Stimulated activated CD4-positive, alpha-beta T cell treated with anti-CD3 and anti-CD28 coated beads, Interleukin-15, amount 100 ng/mL, for 48 hours (primary cell): ENCODE measurements at places on chromosomes 16 and 17.

GRCh38 chr17:56038131-56038530 is 115.1 kb upstream of the ANKFN1 start:
- DNase-seq, result no peak

DNA sequence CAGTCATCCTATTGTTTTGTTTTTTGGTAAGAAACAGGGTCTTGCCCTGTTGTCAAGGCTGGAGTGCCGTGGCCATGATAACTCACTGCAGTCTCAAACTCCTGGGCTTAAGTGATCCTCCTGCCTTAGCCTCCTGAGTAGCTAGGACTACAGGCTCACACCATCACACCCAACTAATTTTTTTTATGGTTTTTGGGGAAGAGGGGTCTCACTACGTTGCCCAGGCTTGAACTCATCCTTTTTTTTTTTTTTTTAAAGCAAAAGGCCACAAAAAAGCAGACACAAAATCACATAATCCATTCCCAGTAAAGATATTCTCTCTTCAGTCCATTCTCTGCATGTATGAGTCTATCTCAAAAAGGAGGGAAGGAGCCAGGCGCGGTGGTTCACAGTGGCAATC is 5.5 kb downstream of the SPAG9 start:
- DNase-seq, result no peak

DNA sequence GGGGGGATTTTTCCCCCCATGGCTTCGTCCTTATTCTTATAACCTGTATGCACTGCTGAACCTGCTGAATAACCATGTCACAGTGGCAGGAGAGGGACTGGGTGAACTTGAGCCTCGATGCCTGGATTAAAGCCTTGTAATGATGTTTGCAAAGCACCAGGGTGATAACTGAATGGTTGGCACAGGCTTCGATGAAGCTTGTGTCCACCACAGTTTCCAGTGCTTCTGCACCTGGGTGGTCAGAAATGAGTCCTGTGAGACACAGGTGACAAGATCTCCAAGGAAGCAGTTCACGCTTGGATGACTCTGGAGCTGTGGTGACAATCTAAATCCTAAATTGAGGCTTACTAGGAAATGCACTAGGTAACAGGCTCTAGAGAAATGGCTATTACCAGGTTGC is 729.3 kb downstream of the MAF start:
- DNase-seq, result no peak

DNA sequence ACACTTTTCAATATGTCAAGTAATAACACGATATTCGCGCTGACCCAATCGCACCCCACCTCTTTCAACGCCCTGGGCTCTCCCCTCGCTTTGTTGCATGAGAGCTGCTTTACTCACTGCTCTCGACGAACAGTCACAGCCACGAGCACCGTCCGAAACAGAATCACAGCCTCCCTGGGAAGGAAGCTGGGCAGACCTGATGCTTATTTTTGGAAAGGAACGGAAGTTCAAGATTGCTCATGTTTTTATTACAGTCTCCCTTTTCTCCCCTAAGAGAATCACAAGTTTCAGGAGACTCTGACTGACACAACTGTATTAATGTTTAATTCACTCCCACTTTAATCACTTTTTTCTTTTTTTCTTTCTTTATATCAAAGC is 67.8 kb downstream of the ANKRD11 start:
- no peak for DNase-seq

- no peak for DNase-seq
These were observed 155.6 kb downstream of the SNX11 start for GRCh38 chr17:48262982-48263730.

DNA sequence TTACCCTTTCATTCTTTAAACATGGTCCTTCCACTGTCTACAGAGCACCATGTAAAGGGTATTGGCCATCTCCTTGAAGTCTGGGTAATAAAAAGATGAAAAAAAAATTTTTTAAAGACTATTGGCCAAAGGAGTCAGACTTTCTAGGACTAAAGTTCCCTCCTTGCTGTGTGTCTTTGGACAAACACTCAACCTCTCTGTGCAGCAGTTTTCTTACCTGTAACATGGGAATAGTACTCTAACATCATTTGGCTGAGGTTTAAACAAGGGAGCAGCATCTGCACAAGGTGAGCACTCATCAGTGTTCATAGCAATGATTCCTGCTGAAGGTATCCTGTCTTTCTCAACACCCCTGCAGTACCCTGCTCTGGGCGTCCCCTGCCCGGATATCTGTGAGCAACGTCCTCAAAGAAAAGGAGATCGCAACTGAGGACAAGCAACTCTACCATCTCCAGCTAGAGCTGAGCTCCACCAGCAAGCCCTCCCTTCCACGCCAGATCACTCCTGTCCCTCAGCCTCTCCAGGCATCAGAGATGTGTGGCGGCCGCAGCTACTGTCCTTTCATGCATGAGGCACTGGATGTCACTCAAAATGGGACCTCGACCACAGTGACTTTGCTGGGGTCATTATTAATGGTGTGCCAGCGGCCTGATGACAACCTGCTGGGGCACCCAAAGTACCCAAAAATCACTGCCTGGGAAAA is 29.5 kb upstream of the RPH3AL start:
- no peak for DNase-seq

DNA sequence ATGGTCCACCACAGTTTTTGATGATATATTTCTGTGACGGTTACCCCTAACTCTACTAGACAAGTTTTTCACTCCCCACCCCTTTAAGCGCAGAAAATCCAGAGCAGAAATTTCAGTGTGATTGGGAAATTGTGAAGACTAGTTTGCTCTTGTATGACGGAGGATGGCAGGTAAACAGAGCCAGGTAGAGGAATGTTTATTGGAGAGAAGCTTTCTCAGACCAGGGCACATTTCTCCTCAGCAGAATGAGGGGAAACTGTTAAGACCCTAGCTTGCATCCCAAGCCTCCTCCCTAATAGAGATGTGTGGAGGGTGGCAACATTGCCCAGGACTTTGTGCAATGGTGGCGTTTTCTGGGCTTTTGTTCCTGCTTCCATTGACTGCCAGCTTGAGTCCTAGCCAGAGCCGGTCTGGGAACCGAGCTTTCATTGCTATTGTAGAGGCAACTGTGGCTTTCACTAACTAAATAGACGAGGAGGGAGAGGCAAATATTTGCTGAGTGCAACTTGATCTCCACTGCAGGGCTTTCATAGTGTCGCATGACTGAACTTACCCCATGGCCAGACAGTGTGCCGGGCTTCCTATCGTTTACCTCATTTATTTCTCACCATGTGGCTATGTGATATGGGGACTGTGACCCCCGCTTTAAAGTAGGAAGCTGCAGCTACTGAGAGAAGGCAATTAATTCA is 159.6 kb upstream of the MPHOSPH6 start:
- DNase-seq, result no peak

GRCh38 chr16:8957063-8957397 is 6.7 kb downstream of the USP7 start:
- no peak for DNase-seq

- DNase-seq, result no peak
These were observed 42.6 kb downstream of the ABCA9 start for GRCh38 chr17:69018022-69018615.

GRCh38 chr17:17781591-17782496 is 54.9 kb downstream of the SREBF1 start:
- DNase-seq, result no peak

GRCh38 chr16:31038993-31039392 is 5.6 kb downstream of the STX4 start:
- no peak for DNase-seq

- DNase-seq, result no peak
These were observed 48.4 kb upstream of the ALDH3A1 start for GRCh38 chr17:19796457-19796856.

- no peak for DNase-seq
These were observed 13.8 kb upstream of the CDR2 start for GRCh38 chr16:22388101-22388644.

DNA sequence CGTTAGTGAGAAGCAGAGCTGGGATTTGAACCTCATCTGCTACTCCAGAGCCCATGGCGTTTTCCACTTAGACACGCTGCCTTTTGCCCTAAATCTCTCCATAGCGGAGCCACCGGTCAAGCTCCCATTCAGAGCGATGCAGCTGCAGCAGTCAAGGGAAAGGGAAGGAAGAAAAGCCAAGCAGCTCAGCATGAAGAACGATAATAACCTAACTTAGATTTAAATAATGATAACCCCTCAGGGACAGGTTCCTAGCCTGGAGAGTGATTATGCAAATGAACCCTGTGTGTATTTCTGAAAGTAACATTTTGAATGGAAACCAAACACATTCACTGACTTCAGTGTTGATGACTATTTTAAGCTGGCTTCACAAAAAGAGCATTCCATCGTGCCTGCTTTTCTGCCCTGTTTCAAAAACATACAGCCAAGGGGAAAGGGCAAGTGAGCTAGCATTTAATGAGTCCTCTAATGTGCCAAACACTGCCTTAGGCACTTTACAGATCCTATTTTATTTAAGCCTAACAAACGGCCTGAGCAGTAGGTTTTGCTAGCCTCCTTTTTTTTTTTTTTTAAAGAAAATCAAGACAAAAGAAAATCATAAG is 798.3 kb downstream of the CDH8 start:
- no peak for DNase-seq

DNA sequence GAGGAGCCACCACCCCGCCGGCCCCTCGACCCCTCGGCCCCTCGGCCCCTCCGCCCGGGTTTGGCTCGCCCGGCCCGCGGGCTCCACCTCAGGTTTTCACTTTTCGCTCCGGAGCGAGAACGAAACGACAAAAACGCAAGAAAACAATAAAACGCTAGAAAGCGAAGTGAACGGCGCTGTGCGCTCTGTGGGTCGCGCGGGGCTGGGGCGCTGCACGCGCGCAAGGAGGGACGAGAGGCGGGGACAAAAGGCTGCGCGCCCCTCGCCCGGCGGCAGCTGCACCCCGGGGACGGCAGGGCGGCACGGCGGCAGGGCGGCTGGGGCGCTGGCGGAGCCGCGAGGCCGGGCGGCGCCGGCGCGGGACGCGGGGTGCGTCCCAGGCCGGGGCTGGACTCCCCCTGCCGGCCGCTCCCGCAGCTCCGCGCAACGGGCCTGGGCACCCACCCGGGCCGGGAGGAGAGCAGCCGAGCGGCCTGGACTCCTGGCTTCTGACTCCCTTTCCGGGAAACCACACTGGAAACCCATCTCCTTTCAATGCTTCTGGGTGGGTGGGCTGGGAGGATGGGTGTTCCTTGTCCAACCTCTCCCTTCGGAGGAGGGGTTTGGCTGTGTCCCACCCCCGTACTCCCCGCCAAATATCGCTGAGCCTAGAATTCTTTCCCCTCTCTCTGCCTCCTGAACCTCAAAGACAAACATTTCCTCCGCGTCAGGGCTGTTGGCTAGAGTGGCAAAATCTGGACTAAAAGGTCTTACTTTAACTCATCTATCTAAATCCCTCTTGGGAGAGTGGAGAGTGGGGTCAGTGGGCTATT is 9.9 kb downstream of the TBX2 start:
- no peak for DNase-seq

DNA sequence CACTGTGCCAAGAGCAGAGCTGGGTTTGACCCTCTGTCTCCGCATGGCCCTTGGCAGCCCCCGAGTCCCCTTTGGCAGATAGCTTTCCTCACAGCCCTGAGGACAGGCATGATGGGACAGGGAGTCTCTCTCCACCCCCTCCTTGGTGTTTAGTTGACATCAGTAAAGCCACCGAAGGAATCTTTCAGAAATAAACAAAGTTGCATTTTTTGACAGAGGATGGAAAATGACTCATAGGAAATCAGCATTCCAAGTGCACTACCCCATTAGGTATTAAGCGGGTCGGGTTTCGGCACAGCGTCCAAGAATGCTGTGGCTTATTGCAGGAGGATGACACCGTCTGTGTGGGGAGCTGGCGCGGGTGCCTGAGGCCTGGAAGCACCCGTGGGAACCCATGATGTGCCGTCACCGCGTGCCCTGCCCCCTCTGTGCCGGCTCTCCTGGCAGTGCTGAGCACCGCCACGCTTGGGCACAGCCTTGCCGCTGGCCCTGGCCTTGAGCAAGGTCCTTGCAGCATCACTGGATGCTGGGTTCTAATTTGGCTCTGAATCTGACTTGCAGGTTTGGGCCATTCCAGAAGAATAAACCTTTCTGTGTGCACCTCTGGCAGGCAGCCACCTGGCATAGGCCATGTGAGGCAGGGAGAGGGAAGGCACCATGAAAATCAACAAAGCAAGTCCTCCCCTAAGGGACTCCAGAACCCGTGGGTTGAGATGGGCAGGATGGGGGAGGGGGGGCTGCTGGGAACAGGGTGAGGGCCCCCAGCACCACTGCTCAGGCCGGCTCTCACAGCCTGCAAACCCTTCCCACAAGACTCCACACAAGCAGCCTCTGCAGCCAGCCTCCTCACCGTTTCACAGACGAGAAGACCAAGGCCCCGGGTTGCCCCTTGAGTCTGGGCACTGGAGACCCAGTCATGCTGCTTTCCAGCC is 50.5 kb upstream of the ZNF469 start:
- no peak for DNase-seq

DNA sequence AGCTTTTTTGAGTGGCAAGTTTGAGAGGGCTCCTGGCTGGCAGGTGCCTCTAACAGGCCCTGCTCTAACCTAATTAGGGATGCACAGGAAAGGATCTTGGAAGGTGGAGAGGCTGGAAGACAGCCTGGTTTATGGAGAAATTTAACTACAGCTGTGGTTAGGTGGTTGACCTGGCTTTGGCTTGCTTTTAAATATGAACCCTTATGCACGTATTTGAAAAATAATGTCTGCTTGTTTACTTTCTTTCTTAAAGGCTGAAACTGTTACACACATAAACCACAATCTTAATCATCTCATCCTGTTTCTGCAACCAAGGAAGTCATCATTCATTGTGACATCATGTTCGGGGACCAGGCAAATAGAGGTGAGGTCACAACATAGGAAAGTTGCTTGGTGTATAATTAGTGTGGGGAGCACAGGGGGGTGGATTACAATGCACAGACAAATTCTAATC is 23.1 kb upstream of the DHRS13 start:
- no peak for DNase-seq

DNA sequence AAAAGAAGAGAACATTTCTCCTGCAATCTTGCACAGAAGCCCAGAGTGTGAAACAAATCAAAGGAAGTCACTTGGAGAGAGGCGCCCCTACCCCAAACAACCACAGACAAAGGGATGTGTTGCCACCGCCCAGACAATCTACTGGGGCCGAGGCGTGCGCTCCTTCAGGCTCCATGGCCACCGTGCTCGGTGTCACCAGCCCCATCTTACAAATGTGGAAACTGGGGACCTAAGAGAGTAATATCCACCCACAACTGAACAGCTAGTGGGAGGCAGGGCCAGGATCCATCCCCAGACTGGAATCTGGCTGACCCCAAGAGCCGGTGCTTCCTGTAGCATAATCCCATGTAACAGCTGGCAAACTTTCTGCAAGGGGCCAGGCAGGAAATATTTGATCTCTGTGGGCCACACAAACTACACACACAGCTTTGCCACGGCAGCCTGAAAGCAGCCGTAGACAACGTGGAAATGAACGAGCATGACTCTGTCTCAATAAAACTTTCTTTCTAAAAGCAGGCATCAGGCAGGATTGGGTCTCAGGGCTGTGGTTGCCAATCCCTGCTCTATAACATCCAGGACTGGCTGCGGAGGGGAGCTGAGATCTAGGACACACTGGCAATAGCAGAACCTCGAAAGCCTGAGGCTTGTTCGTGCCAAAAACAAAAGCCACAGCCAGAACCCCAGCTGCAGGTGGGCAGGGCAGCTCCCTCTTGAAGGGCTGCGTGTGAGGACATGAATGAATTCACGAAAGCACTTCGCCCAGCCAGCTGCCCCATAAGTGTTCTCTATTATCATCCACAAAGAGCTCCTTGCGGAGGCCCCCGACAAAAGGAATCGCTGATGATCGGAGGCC is 26.6 kb upstream of the GINS2 start:
- no peak for DNase-seq

GRCh38 chr17:50217591-50217990 is 16.2 kb upstream of the COL1A1 start:
- DNase-seq, result no peak

- no peak for DNase-seq
These were observed 42.4 kb upstream of the ZFP90 start for GRCh38 chr16:68496689-68497088.

- no peak for DNase-seq
These were observed 73.3 kb downstream of the KIF2B start for GRCh38 chr17:53896047-53896446.
